ENCODE measurements at places on chromosomes 1 and 21.
A peak's percentile ranks its signal among the peaks of the same experiment; 100 is the strongest.

DNA sequence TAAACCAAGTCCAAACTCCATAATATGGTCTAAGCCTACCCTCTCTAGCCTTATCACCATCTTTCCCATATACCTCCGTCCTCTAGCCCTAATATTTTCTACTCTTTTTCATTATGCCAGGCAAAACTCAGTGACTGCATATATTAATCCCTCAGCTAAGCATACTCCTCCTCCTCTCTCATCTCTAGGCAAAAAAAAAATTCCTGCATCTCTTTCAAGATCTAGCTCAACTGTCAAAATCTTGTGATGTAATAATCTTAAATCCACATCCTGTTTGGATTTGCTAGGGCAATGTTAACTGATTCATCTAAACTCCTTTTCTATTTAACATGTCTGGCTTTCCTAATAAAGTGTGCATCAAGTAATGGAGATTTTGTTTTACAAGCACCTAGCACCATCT lies 20.4 kb downstream of the PRPF38A start:
- DNase-seq: peak; percentile 31

- DNase-seq: no peak
Observed at GRCh38 chr1:214694769-214695168, 91.8 kb downstream of the CENPF start.

DNA sequence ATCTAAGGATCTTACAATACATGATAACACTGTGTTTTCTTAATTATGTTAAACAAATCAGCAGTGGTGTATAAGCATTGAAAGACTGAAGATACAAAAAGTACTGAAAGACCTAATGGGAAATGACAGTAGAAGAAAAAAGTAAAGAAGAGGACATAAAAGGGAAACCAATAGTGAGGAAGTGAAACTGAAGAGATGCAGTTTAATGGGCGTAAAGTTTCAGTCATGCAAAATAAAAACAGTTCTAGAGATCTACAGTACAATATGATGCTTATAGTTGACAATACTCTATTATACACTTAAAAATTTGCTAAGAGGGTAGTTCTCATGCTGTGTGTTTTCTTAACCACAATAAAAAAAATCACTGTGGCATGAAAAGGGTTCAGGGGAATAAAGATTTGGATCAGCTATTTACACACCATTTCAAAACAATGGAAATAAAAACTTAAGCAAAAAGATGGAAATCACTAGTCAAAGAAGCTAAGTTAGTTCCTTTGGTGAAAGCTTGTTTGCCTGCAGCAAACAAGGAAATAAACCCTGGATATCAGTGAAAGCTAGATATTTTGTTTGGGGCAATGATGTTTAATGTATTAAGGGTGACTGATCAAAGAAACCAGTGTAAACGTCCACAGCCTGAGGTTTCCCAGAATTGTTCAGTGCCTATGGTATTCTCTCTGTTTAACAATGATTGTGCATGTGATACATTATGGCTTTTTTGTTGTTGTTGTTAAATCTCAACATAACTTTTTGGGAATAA lies 1160.8 kb upstream of the ADGRL2 start:
- DNase-seq: no peak

DNA sequence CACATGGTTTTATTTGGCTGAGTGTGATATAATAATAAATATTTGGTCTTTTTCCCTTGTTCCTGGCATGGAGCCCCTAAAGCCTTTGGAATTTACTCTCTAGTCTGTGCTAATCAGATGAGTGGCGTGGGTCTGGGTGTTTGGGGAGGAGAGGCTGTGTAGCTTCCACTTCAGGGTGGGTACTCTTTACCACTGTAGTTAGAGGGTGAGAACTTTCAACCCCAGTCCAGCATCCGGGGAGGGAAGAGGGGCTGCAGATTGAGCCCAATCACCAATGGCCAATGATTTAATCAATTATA lies 20.0 kb downstream of the USP25 start:
- DNase-seq: no peak

- DNase-seq: no peak
Observed at GRCh38 chr1:108130794-108131193, 69.3 kb downstream of the SLC25A24 start.

DNA sequence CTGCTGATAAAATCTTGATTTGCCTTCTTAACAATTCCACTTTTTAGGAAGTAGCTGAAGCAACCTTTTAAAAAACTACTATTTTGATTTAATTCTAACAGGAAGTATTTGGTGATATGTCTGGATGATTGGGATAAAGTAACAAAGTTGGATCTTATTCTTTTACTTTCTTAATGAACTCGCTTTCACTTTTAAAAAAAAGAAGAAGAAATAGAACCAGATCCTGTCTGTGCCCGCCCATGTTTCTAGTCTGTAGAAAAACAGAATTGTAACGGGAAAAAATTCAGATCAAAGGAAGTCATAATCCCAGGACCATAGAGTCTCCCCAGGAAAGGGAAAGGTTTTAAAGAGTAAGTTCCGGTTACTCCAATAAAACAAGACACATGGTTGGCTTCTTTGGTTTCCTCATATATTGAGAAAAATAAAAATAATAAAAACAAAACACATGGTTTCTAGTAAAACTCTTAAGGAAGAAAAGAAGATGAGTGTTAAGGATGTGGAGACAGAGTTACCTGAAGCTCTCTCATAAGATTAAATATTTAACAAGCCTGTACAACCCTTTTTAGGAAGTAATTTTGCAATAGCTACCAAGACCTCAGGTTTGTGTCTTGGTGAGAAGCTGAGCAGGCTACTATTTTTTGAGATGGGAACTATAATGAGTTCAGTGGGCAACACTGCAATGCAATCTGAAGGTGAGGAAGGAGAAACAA lies 4.9 kb downstream of the CD48 start:
- no peak for DNase-seq

All from CD4-positive, alpha-beta T cell treated with Interleukin-17A for 1 hour (primary cell).